Tibial artery (tissue), 4 donors: ENCODE measurements at places on chromosomes 5 and 9.

- H3K4me3 ChIP-seq, result peak overlapping the region; percentile 74
- peak overlapping the region; percentile 98 for H3K27ac ChIP-seq
- no peaks in the 10 kb centered on the region for H3K27me3 ChIP-seq
- H3K4me1 ChIP-seq, result peaks cover 40% of the 10 kb centered on the region
Measured at GRCh38 chr9:136117916-136118319, 757 bp downstream of the TMEM250 start.

GRCh38 chr9:91075279-91075678, 273.7 kb downstream of the SYK start:
- H3K4me3 ChIP-seq, result no peak overlapping the region
- H3K36me3 ChIP-seq, result no peaks in the 10 kb centered on the region
- no peaks in the 10 kb centered on the region for H3K27me3 ChIP-seq
- peak overlapping the region; percentile 30 for H3K27ac ChIP-seq
- no peak for DNase-seq

- no peak for DNase-seq
- H3K4me1 ChIP-seq, result no peaks in the 10 kb centered on the region
- no peaks in the 10 kb centered on the region for H3K36me3 ChIP-seq
- H3K4me3 ChIP-seq, result no peak overlapping the region
- H3K27ac ChIP-seq, result no peak overlapping the region
Measured at GRCh38 chr9:112361601-112362000, 18.3 kb upstream of the HSDL2 start.

DNA sequence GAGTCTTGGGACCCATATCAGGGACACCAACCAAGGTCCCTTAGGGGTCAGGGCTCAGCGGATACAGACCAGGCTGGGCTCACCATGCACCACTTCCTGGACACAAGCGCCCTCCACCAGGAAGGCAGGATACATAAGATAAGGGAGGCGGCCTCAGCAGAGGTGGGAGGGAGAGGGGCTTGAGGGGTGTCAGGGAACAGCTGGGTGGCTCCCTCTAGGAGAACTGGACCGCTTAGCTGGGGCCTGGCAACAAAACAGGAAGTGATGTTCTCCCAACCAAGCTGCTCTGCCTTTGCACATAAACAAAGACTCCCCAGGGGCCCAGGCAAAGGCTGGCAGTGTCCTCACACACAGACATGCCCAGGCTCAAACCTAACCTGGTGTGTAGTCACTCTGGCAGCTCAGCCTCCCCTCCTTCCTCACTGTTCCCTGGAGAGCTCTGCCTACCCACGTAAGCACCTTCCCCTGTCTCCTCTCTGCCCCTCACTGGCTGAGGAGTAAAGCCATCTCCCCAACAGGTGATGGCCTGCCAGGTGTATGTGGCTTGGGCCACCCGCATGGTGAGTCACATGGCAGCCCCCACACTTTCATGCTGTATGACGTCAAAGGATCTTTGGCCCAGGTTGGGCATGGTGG, 5.8 kb upstream of the BICD2 start:
- H3K36me3 ChIP-seq, result no peaks in the 10 kb centered on the region
- H3K27me3 ChIP-seq, result no peaks in the 10 kb centered on the region
- H3K27ac ChIP-seq, result no peak overlapping the region
- peaks cover 6% of the 10 kb centered on the region for H3K4me1 ChIP-seq
- DNase-seq, result no peak

GRCh38 chr9:22285066-22285465, 161.6 kb upstream of the DMRTA1 start:
- no peaks in the 10 kb centered on the region for H3K27me3 ChIP-seq
- no peaks in the 10 kb centered on the region for H3K36me3 ChIP-seq
- no peaks in the 10 kb centered on the region for H3K4me1 ChIP-seq
